ENCODE measurements at places on chromosomes 6 and 20.

DNA sequence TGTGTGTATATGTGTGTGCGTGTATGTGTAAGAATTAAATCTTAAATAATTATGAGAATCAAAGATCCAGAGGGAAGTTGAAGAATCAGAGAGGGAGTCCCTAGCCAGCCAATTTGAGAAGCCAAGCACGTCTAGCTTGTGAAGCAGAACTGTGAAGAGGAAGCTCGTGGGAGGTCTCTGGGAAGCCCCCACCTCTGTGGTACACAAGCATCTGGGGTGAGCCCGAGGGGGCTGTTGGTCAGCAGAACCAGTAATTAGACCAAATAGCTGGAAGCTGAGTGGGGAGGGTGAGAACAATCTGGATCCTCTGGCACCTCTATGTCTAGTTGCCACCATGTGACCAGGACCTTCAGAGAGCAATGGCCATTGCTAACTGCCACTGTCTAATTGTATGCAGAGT lies 310.0 kb upstream of the PRND start:
- DNase-seq: no peak

GRCh38 chr6:1426416-1426815 lies 37.0 kb downstream of the FOXF2 start:
- DNase-seq: no peak

DNA sequence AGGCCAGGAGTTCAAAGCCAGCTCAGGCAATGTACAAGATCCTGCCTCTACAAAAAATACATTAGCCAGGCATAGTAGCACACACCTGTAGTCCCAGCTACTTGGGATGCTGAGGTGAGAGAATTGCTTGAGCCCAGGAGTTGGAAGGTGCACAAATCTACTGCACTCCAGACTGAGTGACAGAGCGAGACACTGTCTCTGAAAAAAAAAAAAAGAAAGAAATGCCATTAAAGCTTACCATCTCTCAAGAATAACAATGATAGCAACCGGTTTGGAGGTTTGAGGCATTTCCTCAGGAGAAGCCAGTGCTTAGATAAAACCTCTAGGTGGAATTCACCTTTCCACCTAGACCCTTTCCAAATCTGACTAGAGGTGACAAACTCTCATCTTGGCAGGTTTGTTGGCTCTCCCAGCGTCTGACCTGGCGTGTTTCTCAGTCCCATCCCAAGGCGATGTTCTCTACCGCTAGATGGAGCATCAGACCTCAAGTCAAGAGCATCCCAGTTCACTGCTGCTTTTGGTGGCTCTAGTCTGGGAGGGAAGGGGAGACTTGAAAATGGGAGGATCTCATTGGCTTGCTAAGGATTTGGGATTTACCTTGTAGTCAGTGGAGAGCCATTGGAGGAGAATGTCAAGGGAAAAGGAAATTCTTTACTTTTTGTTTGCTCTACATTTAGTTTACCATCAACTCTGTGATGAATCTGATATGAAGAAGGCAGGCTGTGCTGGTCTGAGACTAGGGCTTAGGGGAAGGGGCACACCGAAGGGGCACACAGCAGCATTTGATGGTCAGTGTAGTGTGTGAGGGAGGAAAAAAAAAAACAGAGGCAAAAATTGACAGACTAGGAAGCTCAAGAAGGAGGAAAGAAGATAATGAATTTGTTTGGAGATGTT lies 67.9 kb downstream of the NCOA7 start:
- DNase-seq: no peak

DNA sequence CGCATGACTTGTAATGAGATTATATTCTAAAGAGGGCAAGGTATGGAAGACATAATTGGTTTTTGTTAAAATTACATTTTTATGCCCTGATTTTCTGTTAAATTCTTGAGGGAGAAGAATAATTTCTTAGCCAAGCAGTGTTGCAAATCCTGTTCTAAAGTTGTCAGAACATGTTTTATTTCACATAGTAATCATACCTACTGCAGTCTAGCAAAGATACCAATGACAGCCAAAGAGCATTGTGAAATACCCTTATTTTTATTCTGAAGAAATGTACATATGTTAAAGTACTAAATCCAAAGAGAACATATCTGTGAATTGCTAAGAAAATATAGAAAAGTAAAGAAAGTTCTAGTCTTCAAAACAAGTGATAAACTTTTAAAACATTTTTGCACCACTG lies 39.6 kb upstream of the SMIM8 start:
- no peak for DNase-seq

- DNase-seq: no peak
These were observed 7.0 kb downstream of the UNC93A start for GRCh38 chr6:167298127-167298526.

DNA sequence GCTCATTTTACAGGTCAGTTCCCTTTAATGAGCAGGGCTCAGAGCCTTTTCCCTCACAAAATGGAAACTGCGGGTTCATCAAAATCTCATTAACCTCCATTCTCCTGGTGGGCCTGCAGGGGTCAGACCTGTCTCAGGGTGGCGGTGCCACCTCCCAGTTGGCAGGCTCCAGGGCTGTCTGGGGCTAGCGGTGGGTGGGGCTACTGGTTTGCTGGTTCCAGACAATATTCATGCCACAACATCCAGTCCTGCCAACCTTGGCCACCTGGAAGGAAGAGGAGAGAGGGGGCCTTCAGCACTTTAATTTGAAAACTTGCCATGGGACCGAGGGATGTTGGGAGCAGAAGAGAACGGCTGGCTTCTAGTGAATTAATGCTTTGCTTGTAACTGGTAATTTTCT lies 41.9 kb upstream of the CTNNBL1 start:
- no peak for DNase-seq

GRCh38 chr6:7727086-7727945 lies 1.4 kb downstream of the BMP6 start:
- DNase-seq: no peak

- no peak for DNase-seq
These were observed 123.7 kb downstream of the EYA2 start for GRCh38 chr20:47018381-47018780.

DNA sequence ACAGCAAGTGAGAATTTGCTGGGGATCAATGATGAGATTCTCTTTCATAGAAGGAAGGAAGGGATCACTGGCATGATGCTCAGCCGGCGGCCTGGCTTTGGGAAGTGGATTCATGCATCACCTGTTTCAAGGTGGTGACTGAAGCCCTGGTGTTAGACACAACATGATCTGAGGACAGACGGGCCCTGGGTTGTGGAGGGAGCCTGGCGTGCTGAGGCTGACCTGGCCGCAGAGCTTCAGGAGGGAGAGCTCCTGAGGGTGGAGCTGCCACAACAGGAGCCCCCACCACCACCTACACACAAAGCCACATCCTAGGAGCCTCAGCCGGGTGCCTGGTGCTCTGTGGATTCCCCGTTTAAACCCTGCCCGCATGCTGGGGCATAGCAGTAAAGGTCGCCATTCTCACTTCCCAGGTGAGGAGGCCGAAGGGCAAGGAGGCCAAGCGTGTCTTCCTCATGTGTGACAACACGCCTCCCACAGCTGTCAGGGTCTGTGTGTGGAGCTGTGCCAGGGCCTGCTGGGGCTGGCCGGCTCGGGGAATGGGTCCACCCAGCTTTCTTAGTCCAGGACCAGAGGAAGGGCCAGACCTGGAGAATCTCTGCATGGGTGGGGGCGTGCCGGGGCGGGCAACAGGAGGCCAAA lies 107.0 kb downstream of the ERMARD start:
- DNase-seq: no peak

- DNase-seq: no peak
These were observed 1404.4 kb downstream of the HACE1 start for GRCh38 chr6:103455275-103455674.

- no peak for DNase-seq
These were observed 40.1 kb downstream of the CDH22 start for GRCh38 chr20:46268131-46268614.

DNA sequence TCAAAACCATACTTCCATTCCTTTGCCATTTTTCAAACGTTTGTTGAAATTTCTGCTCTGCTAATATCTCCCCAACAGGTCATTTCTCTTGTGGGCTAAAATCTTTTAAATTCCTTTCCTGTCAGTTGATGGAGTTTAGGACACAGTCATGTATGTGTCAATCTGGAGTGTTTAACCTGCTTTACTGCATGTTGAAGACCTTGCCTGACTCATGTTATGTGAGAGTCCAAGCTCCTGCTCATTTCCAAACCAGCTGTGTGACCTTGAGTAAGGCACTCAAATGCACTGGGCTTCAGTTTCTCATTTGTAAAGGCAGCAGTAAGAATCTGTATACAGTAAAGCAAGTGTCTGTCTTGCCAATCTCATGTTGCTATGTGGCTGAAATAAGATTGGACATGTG lies 171.9 kb upstream of the SPACA1 start:
- DNase-seq: no peak

DNA sequence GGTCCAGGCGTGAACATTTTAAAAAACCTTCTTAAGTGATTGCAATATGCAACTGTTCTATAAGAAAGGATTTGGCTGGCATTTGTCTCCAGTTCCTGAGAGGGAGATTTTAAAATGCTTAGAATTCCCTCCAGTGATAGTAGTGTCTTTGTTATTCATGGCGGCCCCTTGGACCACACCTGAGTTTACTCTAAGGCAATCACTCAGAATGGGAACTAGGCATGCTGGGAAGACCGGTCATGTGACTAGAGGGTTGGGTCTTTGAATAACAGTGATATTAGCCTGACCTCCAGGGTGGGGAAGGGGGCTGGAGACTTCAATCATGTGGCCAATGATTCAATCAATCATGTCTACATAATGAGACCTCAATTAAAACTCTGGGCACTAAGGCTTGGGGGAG lies 50.7 kb upstream of the UTRN start:
- DNase-seq: no peak

DNA sequence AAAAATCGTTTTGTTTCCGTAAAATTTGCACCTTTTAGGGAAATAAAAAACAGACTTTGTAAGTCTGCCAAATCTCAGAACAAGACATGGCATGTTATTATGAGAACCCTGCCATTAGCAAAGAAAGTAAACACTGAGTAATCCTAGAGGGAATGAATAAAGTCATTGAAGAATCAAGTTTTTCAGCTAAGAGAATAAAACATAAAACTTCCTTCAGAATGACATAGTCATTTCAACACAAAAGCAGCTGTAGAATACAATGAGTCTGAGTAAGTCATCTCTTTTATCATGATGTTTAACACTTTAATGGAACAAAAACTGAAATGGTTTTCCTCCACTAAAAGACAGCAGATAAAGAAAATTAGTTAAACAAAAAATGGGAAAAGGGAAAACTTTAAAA lies 10.3 kb upstream of the DST start:
- DNase-seq: no peak

DNA sequence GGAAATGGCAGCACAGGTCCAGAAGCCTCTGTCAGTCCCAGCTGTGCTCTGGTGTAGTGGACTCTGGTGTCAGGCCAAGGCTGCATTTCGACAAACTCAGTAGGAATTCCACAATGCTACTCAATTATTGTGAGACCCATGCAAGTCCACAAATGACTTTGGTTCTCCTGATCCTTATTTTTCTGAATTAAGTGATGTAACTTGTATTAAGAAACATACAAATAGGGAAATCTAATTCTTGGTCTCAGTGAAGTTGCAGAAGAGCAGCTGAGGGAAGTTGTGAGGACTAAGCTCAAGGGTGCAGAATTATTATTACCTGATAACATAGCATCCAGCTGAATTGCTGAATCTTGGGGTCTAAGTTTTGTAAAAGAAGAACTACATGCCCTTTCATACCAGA lies 116.8 kb downstream of the MAFB start:
- DNase-seq: no peak

DNA sequence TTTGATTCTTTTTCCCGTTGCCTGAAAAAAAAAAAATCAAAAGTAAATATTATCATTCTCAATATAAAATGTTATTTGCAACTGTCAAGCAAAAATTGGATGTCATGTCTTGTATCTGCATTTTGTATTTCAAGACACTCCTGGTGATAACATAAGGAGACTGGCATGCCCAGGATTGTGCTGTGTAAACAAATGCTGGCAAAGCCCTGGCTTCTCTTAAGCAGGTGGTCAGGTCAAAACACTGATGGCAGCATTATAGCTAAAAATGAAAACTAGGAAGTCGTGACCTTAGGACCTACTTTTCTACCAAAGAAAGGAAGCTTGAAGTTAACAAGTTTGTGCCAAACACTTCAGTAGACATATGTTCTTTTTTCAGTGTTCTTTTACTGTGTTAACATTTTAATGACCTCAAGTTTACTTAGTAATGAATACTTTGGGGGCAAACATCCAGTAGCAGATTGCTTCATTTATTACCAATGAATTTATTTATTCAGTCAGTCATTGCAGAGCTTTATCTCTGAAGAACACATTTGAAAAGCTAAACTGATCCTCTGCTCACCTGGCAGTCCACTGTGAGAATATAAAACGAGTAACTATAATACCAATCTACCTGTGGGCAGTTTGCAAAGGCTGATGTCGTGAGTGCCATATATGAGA lies 243.1 kb upstream of the FLRT3 start:
- DNase-seq: no peak

DNA sequence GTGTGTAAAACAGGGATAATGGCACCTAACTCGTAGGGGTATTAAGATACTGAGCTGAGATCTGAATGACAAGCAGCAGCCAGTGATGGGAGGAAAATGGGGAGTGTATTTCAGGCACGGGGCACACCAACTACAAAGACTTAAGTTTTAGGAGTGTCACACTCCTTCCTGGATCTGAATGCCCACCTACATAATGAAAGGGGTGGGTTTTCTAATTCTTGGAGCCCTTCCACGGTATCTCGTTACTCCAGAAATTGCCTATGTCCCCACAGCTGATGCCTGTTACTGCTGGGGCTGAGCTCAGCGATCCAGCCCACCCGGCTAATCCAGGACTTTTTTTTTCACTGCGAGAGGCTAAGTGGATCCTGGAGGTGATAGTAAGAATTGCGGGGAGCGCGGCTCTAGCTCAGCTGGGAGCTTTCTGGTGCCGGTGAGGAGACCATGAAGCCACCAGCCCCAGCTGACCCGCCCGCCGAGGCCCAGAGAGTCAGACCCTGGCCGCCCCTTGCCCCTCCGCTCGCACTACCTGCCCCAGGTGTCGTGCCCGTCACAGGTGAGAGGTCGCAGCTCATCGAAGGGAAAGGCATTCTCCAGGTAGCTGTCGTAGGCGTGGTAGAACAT lies 727 bp downstream of the EDEM2 start:
- no peak for DNase-seq

DNA sequence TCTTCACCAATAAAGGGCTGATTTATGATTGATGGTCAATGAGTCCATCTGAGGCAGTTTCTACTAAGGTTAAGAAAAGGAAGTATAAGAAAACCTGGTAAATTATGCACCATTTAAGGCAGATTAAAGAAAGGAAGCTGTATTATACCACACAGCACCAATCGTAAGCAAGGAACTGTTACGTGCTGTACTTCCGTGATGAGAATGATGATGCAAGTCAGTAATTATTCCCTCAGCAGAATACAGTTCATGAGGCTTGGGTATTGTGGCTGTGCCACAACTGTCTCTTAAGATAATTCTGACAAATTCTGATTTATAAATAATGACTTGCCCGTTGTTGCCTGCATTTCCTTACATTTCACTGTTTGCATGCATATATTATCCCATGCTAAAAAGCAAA lies 699.0 kb downstream of the HDGFL1 start:
- no peak for DNase-seq

- DNase-seq: no peak
These were observed 7.2 kb upstream of the SDCBP2 start for GRCh38 chr20:1335961-1336698.

All from ascending aorta (tissue), 2 donors.